ENCODE measurements at places on chromosomes 16 and 17. TPM values are rescaled to one million over a fixed set of nuclear protein-coding genes. Genes with fewer than 3 reads are reported as not detected.

Gene DNAH2
- total RNA-seq: 0.16 TPM

- no peaks in the 10 kb centered on the region for H3K27me3 ChIP-seq
- H3K4me3 ChIP-seq: no peak overlapping the region
- H3K36me3 ChIP-seq: no peaks in the 10 kb centered on the region
Observed at GRCh38 chr16:15536843-15537242, 102.5 kb downstream of the BMERB1 start.

Gene ZNRF1
- total RNA-seq: 26.3 TPM

DNA sequence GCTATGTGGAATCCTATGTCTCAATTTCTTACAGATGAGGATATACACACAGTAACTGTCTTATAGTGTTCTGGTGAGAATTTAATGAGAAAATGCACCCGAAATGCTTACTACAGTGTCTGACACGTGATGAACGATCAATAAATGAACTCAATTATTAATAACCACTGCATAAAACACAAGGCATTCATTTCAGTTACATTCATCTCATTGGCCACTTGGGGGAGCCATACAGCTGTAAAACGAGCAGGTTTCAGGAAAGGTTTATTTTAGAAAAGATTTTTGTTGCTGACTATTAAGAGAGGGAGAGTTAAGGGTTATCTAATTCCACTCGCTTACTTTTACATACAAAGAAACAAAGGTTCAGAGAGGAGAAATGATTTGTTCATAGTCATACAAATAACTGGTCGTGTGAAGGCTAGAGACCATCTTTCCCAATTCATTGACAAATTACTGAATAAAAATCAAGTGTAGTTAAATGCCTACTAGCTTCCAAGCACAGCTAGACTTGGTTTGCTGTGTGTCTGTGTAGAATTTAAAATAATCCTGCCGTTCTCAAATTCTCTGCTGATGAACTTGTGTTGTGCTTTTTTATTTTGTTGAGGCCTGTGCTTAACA is 160.1 kb downstream of the MAP2K4 start:
- no peak overlapping the region for H3K27ac ChIP-seq
- no peaks in the 10 kb centered on the region for H3K4me1 ChIP-seq
- DNase-seq: no peak
- H3K4me3 ChIP-seq: no peak overlapping the region

GRCh38 chr17:81871387-81872230 is 472 bp upstream of the ARHGDIA start:
- H3K36me3 ChIP-seq: peaks cover 3% of the 10 kb centered on the region
- H3K4me3 ChIP-seq: peak overlapping the region; percentile 36
- H3K27ac ChIP-seq: peak overlapping the region; percentile 58
- H3K27me3 ChIP-seq: peaks cover 13% of the 10 kb centered on the region

Gene AKAP10
- total RNA-seq: 36.0 TPM

- no peak for DNase-seq
- H3K27ac ChIP-seq: no peak overlapping the region
- no peaks in the 10 kb centered on the region for H3K27me3 ChIP-seq
- no peak overlapping the region for H3K4me3 ChIP-seq
- no peaks in the 10 kb centered on the region for H3K4me1 ChIP-seq
Observed at GRCh38 chr17:76560877-76561221, 21.0 kb downstream of the PRCD start.

Gene CHST6
- total RNA-seq: 6.0 TPM

- H3K27me3 ChIP-seq: no peaks in the 10 kb centered on the region
- H3K4me1 ChIP-seq: no peaks in the 10 kb centered on the region
- no peaks in the 10 kb centered on the region for H3K36me3 ChIP-seq
Observed at GRCh38 chr16:88907768-88908167, 41.3 kb upstream of the PABPN1L start.

GRCh38 chr16:88773812-88774291 is 11.2 kb downstream of the PIEZO1 start:
- H3K36me3 ChIP-seq: no peaks in the 10 kb centered on the region
- no peaks in the 10 kb centered on the region for H3K4me1 ChIP-seq
- no peak overlapping the region for H3K4me3 ChIP-seq

DNA sequence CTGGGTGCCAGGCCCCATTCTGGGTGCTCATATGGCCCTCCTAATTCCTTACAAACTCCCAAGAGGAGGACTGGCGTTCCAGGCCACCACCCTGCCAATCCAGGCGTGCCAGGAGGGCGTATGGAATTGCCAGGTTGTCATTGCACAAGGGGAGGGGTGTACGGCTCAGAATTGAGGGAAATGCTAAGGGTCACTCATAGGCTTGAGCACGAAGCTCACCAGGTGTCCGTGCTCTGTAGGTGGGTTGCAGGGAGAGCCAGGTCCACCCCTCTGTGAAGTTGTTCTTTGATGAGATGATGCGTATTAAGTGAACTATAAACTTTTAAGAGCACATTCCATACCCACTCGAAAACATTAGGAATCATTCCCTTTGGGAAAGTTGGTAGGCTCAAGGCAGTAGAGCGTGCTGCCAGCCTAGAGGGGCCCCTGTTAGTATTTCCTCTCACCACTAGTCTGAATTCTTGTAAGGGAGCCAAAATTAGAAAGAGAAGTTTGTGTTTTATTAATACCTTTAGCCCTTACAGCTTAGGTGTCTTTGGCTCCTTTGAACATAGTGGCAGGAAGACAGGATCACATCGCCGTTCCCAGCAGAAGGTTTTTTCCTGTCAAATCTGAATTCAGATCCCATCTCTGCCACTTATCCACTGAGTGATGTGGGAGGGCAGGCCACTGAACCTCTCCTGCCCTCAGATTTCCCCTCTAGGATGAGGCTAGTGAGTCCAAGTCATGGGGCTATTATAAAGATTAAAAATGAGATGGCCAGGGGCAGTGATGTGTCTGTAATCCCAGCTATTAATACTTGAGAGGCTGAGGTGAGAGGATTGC is 38.7 kb upstream of the NFAT5 start:
- no peak for DNase-seq
- no peaks in the 10 kb centered on the region for H3K27me3 ChIP-seq
- H3K4me1 ChIP-seq: no peaks in the 10 kb centered on the region
- no peak overlapping the region for H3K4me3 ChIP-seq

- H3K36me3 ChIP-seq: no peaks in the 10 kb centered on the region
- no peak overlapping the region for H3K27ac ChIP-seq
- no peak for DNase-seq
- no peaks in the 10 kb centered on the region for H3K27me3 ChIP-seq
- H3K4me3 ChIP-seq: no peak overlapping the region
Observed at GRCh38 chr16:68377667-68378393, 67.0 kb downstream of the PRMT7 start.

DNA sequence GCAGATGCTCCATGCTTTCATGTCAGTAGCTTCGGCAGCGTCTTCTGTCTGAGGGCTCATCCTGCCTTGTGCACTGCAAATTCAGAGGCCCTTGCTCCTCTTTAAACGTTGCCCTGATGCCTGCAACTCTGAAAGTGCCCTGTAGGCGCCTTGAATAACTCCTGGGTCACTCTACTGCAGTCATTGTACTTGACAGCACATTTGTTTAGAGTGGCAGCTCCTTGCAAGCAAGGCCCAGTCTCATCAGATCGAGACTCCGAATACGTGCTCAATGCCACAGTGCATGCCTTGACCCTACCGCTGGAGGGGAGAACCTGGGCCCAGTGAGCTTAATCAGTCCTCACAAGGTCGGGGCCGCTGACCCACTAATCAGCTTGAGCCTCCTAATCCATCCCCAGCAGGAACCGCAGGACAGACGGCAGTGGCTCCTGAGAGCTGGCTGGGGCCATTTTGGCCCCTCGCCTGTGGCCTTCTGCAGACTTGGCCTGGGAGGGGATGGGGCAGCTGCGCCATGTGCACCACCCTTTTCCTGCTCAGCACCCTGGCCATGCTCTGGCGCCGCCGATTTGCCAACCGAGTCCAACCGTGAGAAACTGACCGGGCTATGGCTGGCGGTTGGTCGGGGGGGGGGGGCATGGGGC is at the start of gene PRCD:
Gene PRCD (plus strand): TSS at position 414 of the 641 bp plus-strand sequence. CDS start 98 bp downstream, at position 512.
- DNase-seq: peak; percentile 47
- H3K36me3 ChIP-seq: no peaks in the 10 kb centered on the region
- peak within 1 kb of the TSS; percentile 12 for H3K4me3 ChIP-seq
- H3K27ac ChIP-seq: no peak within 1 kb of the TSS
- no peaks in the 10 kb centered on the region for H3K4me1 ChIP-seq

DNA sequence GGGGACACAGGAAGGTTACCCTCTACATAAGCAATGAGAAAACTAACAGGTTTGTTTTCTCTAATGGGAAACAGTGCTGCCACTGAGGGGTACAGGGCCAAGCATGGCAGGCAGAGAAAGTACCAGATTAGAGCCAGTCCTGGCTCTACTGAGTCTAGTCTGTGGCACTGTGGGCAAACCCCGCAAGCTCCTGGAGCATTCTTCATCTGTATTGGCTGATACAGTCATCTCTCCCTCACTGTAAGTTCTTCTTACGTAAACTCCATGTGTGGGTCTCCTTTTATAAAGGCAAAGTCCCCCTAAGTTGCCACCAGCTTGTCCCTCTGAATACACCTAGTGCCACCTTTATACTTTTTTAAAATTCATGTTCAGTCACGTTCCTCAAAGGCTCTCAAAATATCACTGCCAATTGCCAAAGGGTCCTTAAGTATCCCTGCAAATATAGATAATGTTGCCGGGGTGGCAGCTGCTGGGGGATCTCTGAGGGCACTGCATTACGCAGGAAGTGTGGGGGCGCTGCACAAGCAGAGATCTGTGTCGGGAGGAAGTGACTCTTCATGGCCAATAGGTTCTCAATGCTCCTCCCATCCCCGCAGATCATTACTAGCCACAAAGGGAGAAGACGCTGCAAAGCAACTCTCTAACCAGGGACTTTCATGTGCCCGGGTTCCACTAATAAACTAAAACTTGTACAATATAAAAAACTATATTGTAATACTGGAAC is 18.8 kb downstream of the XPO6 start:
- H3K4me1 ChIP-seq: no peaks in the 10 kb centered on the region
- no peaks in the 10 kb centered on the region for H3K36me3 ChIP-seq
- no peak overlapping the region for H3K27ac ChIP-seq
- no peak overlapping the region for H3K4me3 ChIP-seq

DNA sequence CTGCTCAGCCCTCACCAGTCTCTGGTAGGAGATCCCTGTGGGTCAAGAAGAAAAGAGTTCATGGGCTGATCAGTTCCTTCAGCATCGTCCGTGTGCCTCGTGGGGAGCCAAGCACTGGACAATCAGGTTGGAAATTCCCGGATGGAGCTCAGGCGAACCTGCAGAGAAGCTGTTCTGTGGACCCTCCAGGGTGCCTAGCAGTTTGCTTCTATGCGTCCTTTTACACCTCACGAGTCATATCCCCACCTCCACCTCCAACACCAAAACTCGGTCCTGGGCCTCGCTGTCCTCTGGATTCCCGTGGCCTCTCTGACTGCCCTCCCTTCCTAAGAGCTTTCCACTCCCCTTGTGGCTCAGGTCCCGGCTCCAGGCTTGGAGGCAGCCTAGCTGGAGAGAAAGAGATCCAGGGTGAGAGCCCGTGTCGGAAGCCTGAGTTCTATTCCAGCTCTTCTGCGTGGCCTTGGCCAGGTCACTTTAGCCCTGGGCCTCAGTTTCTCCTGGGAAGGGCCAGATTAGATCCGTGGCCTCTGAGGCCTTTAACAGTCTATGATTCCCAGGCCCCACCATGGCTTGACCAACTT is 26.2 kb upstream of the PIK3R6 start:
- H3K4me3 ChIP-seq: no peak overlapping the region
- H3K27ac ChIP-seq: no peak overlapping the region
- no peaks in the 10 kb centered on the region for H3K36me3 ChIP-seq
- H3K4me1 ChIP-seq: no peaks in the 10 kb centered on the region

DNA sequence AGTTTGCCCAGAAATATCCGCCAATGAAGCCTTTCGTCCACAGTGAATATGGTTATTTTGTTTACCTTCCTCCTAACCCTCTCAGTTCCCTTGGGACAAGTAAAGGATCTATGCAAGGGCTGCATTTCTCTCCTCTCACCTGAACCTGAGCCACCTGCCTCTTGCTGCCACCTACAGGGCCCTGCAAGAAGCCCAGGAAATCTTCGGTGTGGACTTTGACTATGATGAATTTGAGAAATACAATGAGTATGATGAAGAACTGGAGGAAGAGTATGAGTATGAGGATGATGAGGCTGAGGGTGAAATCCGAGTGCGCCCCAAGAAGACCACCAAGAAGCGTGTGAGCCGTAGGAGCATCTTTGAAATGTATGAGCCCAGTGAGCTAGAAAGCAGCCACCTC is 14.0 kb downstream of the SUPT6H start:
- no peak for DNase-seq
- H3K27ac ChIP-seq: no peak overlapping the region
- H3K4me1 ChIP-seq: no peaks in the 10 kb centered on the region

GRCh38 chr17:42200706-42201457 is 6.6 kb upstream of the GHDC start:
- H3K4me3 ChIP-seq: no peak overlapping the region
- H3K36me3 ChIP-seq: peaks cover 6% of the 10 kb centered on the region
- H3K4me1 ChIP-seq: no peaks in the 10 kb centered on the region
- DNase-seq: no peak

Gene HOXB1
- not detected for total RNA-seq

DNA sequence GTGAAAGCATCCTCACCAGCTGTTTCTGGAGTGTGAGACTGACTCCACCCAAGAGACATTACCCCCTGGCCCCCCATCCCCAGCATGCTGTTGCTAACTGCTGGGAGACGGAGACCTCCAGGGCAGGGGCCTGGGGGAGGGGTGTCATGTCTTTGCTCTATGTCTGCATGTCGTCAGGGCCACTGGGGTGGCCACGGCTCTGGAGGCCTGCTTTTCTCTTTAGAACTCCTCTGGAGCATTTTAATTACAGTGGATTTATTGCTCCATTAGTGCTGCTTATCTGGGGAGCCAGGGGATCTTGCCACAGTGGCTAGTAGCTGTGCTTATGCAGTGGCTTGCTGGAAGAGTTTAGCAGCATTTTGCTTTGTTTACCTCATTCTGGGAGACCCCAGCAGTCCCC is 32.3 kb downstream of the CLEC16A start:
- no peak overlapping the region for H3K27ac ChIP-seq
- no peak overlapping the region for H3K4me3 ChIP-seq
- H3K36me3 ChIP-seq: peaks cover 2% of the 10 kb centered on the region
- DNase-seq: no peak

DNA sequence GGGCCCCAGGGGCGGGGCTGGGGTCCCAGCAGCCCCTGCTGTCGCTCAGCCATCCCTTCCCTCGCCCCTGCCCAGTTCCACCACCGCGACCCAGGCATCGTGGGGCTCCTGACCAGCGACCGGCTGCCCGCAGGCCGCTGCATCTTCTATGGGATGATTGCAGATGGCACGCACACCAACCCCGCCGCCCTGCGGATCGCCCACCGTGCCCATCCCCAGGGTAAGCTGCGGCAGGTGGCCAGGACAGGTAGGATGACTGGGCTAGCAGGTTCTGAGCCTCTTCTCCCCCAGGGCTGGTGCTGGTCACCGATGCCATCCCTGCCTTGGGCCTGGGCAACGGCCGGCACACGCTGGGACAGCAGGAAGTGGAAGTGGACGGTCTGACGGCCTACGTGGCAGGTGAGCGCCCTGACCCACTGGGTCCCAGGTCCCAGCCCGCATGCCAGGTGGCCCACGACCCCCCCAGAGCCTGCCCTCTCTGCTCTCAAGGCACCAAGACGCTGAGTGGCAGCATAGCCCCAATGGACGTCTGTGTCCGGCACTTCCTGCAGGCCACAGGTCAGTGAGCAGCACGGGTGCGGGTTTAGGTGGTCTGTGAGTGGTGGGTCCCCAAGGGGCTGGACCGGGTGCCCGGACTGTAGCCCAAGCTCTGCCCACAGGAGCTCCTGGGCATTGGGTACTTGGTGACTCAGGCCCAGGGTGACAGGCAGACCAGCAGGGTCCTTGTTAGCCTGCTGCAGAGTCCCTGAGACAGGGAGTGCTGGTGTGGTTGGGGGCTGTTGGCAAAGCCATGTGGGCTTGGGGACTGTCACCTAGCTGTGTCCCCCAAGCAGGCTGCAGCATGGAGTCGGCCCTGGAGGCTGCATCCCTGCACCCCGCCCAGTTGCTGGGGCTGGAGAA is 2.8 kb downstream of the CEMP1 start:
- H3K36me3 ChIP-seq: no peaks in the 10 kb centered on the region
- H3K4me1 ChIP-seq: no peaks in the 10 kb centered on the region
- no peak overlapping the region for H3K27ac ChIP-seq
- no peak overlapping the region for H3K4me3 ChIP-seq
